ENCODE measurements at places on chromosomes 12 and 14.
A peak's percentile ranks its signal among the peaks of the same experiment; 100 is the strongest.

GRCh38 chr12:120818416-120818815 is 85.7 kb downstream of the SPPL3 start:
- DNase-seq: no peak

- DNase-seq: no peak
Observed at GRCh38 chr12:113081873-113082272, 25.3 kb downstream of the DTX1 start.

DNA sequence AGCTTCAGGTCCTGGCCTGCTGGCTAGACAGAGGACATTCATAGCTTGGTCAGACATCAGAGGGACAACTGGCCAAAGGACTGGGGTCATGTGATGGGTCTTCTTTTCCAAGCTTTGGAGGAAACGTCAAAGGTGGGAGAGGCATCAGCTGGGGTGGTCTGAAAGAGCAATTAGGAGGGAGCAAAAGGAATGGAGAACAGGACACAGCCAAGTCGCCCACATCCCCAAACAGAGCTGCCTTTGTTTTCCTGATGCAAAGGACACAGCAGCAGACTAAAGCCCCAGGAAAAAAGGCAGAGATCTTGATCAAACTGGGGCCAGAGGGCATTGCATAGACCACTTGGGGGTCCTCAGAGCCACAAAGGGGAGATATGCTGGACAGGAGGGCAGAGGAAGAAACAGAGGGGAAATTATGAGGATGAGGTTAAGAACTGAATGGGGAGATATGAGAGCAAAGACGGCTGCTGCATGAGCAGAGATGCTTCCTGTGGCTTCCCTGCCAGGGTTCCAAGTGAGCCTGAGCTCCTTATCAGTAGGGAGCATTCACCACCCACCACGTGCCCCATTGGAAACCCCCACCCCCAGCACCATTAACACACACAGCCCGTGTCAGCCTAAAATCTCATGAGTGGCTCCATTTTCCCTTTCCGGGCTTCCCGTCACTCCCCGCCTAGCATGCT is 62.4 kb downstream of the ANO2 start:
- DNase-seq: no peak

- DNase-seq: no peak
Observed at GRCh38 chr12:67414011-67414715, 145.0 kb downstream of the CAND1 start.

DNA sequence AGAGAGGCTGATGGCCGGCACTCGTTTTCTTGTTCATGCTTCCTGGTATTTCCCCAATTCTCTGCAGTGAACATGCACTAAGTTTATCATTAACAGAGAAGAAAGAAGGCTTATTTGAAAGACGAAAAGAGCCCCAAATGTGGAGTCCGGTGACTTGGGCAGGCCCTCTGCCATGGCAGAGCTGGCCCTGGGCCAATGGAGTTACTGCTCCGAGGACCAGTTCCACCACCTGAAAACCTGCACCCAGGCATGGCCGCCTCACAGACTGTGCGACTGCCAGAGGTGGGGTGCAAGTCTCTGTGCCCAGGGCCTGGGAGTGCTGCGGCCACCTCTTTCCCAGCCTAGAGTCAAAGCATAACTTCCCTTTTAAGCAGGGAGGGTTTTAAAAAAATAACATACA is 24.9 kb downstream of the DEGS2 start:
- no peak for DNase-seq

GRCh38 chr12:92096346-92097136 is 49.1 kb downstream of the BTG1 start:
- DNase-seq: peak; percentile 76

DNA sequence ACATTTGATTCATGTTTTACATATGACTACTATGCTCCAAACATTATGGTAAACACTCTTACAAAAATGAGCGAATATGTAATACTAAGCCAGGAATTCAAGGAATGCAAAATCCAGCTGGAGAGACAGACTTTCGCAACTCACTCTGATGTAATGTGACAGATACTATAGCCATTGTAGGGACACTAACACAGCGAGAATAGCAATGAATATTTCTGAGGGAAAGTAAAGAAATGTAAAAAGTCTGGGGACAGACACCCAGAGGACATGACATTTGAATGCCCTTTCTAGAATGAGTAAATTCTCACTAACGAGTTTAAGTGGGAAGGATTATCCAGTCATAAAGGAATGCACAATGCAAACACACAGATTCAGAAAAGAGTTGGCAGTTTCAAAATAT is 121.9 kb downstream of the PIK3C2G start:
- peak; percentile 92 for DNase-seq

- DNase-seq: peak; percentile 28
Observed at GRCh38 chr12:70919597-70920035, 922 bp downstream of the PTPRR start.

- DNase-seq: no peak
Observed at GRCh38 chr12:92111256-92111655, 34.4 kb downstream of the BTG1 start.

GRCh38 chr14:52878469-52878868 is 72.4 kb downstream of the FERMT2 start:
- no peak for DNase-seq

GRCh38 chr14:57785058-57785457 is 80.8 kb downstream of the SLC35F4 start:
- no peak for DNase-seq

DNA sequence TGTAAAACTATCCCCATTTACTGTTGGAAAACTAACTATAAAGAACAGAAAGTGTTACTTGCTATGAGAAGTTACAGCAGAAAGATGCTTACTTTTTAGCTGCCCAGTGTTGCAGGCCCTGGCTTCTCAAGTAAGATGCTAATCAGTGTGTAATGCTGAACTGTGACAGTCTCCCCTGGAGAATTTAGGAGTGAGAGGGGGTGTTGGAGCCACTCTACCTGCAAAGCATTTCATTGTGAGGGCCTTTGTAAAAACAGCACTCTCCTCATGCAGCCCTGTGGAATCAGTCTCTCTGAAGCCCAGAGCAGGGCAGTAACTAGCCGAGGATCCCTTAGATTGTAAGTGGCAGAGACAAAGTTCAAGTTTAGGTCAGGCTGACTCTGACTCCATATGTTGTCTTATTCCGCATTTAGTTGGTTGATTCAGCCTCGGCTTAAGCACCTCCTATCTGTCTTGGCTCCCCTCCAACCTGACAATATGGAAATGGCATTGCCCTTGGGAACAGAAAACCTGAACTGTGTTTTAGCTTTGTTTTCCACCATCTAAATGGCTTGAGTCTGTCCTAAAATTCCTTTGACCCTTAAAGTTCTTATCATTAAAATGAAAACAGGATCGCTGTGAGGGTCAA is 141.3 kb downstream of the PRKCH start:
- DNase-seq: peak; percentile 88

- peak; percentile 71 for DNase-seq
Observed at GRCh38 chr12:62698701-62699101, 232.1 kb downstream of the MON2 start.

- DNase-seq: no peak
Observed at GRCh38 chr12:86196465-86196864, 59.7 kb downstream of the MGAT4C start.

- no peak for DNase-seq
Observed at GRCh38 chr14:70282666-70283065, 76.8 kb downstream of the COX16 start.

- no peak for DNase-seq
Observed at GRCh38 chr12:56933826-56934625, at the start of gene SDR9C7. SDR9C7 (minus strand) TSS chr12:56934408; CDS start chr12:56934261, 147 bp downstream.

- no peak for DNase-seq
Observed at GRCh38 chr14:72401101-72401625, 468.9 kb downstream of the RGS6 start.

- peak; percentile 13 for DNase-seq
Observed at GRCh38 chr14:53620317-53620716, 336.3 kb downstream of the BMP4 start.

- DNase-seq: no peak
Observed at GRCh38 chr14:61233436-61233956, 47.6 kb downstream of the TMEM30B start.

- no peak for DNase-seq
Observed at GRCh38 chr12:124078800-124079199, 105.8 kb downstream of the ZNF664 start.

GRCh38 chr14:103846543-103847450 is 578 bp downstream of the PPP1R13B start:
- no peak for DNase-seq

GRCh38 chr14:77808250-77808649 is 8.3 kb downstream of the ADCK1 start:
- DNase-seq: no peak

GRCh38 chr14:31207287-31207754 is 272 bp downstream of the HECTD1 start:
- DNase-seq: no peak
